ENCODE measurements at places on chromosomes 5 and 9.

- no peak for DNase-seq
Measured at GRCh38 chr5:125140855-125141254, 394.4 kb upstream of the ZNF608 start.

- DNase-seq: no peak
Measured at GRCh38 chr5:55885359-55885758, 34.2 kb downstream of the IL31RA start.

DNA sequence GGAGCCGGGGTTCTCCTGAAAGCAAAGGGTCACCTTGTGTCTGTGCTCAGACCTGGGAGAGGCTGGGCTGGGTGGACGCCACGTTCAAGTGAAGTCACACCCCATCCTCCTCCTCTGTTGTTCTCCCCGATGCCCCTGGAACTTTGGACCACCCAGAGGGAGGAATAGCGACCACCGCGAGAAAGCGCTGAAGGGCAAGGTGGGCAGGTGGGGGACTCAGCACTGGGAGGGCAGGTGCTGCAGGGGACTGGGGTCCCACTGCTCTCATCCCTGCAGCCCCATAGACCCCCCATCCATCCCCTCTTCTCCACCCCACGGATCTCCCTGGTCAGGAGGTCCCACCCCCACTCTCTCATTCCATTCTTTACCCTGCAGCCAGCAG lies 48.8 kb upstream of the COL5A1 start:
- DNase-seq: no peak

DNA sequence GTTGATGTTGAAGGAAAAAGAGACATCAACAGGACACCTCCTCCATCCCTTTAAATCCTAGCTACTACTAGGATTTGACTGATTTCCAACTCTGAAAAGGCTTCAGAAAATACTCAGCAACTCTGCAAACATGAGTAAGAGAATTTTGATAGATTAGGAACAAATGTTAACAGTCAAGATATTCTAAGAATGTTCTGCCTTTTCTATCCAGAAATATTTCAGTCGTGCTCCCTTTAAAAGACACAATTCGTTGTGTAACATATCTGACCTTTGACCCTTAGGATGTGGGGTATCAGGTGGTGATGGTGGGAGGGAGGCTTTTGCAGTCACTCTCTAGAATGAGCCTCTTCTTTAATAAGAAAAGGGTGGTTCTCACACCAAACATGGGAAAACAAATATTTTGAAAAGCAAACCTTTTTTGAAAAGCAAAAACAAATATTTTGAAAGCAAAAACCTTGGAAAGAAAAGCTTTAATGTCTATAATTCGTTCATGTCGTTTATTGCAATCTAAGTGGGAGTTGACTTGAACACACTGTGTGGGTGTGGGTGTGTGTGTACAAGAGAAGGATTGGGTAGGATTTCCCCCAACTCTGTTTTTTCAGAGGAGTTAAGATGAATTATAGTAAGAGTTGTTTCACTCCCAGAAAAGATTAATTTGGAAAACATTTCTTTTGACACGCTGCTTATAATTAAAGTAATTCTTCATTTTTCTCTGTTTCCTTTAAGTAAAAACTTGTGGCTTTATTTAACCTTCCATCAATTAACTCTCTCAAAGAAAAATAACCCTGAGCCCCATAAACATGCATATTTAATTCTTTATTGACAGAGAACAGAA lies 152.8 kb downstream of the TMEM167A start:
- no peak for DNase-seq

DNA sequence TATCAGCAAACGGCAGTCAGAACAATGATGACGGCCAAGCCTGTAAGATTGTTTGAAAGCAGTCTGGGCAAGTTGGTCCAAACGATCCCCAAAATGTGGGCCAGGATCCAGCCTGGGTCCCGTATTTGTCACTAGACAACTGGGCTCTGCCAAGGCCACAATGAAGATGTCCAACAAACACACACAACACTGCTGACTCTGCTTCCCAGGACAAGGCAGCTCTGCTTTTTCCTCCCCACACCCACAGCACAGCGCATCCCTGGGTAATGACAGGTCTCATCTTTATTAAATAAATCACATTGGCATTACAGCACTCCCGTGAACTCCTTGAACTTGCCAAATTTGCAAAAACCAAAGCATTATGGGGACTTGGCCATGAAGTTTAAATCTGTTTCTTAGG lies 424.1 kb upstream of the ACTBL2 start:
- no peak for DNase-seq

- no peak for DNase-seq
Measured at GRCh38 chr5:173310218-173310769, 17.9 kb downstream of the STC2 start.

GRCh38 chr9:123584202-123585176 lies 228.5 kb downstream of the CRB2 start:
- DNase-seq: no peak

- DNase-seq: no peak
Measured at GRCh38 chr5:385321-385720, 57.7 kb upstream of the EXOC3 start.

GRCh38 chr5:42242210-42242609 lies 181.0 kb upstream of the GHR start:
- no peak for DNase-seq

- no peak for DNase-seq
Measured at GRCh38 chr5:18828351-18828750, 1159.6 kb downstream of the CDH18 start.

- DNase-seq: no peak
Measured at GRCh38 chr9:37952731-37953130, 48.8 kb upstream of the SLC25A51 start.
